ENCODE measurements at places on chromosomes 4 and X. TPM values are rescaled to one million over a fixed set of nuclear protein-coding genes. Genes with fewer than 3 reads are reported as not detected.
A peak's percentile ranks its signal among the peaks of the same experiment; 100 is the strongest.

CYSLTR1 gene
- 1.4 TPM for polyA plus RNA-seq

DNA sequence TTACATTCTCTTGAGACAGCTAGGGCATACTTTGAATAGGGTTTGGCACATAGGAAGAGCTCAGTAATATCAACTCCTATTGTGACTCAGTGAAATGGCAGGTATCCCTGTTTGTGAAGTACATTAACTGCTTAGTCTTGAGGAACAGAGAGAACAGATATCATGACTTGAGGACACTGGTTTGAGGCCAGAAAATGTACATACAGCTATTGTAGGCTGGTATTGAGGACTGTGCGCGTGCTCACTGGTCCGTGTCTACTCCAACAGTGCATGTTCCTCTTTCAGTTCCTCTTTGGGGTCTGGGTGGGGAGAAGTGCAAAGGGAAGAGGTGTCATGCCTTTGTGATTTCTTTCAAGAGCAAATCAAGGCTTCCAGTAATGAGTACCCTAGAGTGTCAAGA lies 34.6 kb upstream of the TBC1D9 start:
- DNase-seq: no peak

GRCh38 chr4:42554072-42554471 lies 102.8 kb downstream of the ATP8A1 start:
- no peak for DNase-seq

DNA sequence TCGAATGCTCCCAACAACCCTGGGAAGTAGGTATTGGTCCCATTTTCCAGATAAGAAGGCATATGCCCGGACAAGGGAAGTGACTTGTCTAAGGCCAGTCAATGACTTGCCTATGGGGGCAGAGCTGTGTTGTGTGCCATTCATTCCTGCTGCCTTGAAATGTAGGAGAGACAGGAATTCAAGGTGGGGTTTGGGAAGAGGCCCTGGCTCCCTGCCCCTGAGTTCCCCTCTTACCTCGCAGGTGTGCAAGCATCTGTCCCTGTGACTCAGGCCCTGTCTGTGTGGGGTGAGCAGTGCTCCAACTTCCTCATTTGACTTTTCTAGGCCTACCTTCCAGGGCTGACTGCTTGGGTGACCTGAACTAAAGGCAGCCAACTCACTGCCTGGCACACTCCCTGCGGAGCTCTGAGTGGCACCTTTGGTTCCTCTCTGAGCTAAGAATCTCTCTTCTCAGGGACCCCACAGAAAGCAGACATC lies 5.1 kb downstream of the EFNB1 start:
- no peak for DNase-seq

- DNase-seq: peak; percentile 37
Measured at GRCh38 chr4:145098675-145099037, 545 bp downstream of the ABCE1 start.

GLUD2 gene
- polyA plus RNA-seq: 4.2 TPM

TRIM2 gene
- 67.8 TPM for polyA plus RNA-seq

DNA sequence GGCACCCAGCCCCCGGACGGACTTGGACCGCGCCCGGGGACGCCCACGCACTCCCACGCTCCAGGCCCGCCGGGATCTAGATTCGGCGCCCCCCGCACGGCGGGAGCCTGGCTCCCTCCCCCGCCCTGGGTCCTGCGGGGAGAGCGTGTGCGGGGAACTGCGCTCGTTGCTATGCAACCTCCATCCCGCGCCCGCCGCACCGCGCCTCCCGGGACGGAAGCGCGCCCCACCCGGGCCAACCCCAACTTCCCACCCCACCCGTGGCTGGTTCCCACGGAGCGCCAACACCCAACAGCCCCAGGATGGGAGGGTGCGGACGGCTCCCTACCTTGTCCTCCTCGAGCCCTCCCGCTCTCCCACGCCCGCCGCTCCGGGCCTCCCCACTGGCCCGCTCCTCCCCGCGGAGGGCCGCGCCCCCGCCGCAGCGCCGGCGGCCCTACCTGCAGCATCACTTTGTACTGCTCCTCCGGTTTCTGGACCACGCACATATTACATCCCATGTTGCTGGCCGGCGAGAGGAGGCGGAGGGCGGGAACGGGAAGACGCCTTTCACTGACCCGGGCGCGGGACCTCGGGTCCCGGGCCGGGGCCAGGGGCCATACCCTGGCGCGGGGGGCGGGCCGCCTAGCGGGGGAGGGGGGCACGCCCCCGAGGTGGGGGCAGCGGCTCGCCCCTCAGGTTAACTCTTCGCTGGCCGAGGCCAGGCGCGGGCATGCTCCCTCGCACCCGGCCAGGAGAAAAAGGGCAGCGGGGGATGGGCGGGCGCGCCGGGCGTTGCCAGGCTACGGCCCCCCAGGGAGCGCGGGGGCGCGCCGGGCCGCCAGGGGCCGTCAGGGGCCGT lies at the start of gene PDZD4:
Gene PDZD4, minus strand, starts transcription at position 746 of the 841 bp plus-strand sequence. Its CDS starts 246 bp downstream, at position 500.
- DNase-seq: no peak

EMCN gene
- polyA plus RNA-seq: 123 TPM

DNA sequence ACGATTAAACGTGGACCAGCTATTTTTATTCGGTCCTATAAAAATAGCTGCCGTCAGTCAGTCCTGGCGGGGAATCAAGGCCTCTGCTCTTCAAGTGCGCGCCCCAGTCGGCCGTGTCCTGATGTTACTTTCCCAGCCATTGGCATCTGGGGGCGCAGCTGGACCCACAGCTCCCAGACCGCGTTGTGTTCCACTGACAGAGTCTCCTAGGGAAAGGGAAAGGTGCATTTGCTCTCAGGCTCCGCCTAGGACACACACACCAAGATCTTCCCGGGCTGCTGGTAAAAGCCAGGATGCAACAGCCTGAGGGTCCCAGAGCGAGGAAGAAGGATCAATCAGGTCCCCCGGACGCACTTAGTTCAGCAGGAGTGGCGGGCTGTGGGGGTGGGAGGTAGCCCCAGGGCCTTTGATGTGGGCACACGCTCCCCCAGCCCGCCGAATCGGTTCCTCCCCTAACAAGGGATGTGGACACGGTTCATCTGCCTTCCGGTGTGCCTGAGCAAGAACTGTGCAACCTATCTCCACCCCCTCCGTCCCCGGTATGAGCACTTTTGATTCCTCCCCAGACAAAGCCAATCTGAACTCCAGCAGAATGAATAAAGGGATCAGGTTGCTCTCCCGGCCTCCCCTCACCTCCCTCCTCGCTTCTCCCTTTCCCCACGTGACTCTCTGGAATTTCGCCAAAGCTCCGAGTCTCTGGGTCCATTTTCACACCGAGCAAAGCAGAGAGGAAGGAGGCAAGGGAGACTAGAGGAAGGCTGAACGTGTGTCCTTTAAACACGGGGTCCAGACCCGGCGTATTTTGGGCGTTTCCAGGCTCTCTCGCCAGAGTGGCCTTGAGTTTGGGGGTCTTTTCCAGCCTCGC lies 626 bp upstream of the FRAS1 start:
- peak; percentile 97 for DNase-seq

GRCh38 chr4:184950117-184950830 lies 68.0 kb upstream of the HELT start:
- no peak for DNase-seq

- DNase-seq: peak; percentile 21
Measured at GRCh38 chrX:50707405-50707804, 106.6 kb downstream of the SHROOM4 start.

GRCh38 chrX:53287493-53288138 lies 6.2 kb upstream of the IQSEC2 start:
- no peak for DNase-seq

DNA sequence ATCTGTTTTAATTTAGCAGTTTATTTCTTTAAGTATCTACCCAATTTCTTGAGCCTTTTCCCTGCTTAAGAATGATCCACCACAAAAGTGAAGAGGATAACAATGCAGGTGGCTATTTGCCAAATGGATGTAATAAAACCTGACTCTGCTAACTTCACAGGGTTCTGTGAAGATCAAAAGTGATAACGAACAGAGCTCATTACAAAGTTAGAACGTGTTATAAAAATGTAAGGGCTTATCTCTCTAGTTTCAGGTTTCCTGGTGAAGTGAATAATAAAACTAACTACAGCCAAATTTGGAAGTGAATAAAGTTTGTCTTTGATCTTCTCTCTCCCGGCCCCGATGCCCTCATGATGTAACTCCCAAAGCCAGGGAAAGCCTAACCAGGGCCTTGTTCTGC lies 497.9 kb downstream of the SMARCA1 start:
- no peak for DNase-seq

DNA sequence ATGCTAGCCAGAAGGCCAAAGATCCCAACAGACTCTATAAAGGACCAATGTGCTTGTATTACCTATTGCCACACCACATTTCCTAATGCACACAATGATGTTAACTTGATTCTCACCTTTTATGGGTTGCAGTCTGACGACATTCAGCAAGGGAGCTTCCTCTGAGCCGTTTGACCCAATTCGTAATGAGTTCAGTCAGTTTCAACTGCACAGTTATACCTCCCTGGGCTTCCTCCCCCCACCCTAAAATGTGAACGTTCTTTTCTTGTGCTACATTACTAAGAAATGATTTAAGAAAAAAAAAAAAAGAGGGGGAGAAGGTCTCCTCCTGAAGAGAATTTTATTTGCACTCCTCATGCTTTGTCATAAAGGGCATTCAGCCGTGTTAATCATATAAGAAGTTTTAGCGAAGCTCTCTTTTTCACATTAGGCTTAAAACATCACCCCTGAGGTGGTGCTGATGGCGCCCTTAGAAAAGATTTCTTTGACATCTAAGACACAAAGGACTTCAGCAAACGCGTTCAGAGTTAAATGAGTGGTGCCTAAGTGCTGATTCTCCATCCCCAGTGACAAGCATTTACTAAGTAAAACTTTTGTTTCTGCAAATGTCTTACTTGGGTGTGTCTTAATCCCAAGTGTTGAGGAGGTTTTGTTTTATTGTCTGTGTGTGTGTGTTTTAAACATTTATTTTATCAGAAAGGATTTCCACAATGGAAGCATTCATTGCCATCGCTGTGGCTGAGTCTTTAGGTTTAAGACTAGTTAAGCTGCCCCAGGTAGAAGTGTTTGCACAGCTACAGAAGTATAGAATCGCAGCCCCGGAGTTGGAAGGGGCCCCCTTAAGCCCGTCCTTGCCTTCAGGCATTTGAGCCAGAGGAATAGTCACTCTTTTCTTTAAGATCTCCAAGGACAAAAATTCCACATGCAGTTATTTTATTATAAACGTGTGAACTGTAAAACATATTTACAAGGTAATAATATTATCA lies 15.2 kb upstream of the GPC3 start:
- no peak for DNase-seq

DNA sequence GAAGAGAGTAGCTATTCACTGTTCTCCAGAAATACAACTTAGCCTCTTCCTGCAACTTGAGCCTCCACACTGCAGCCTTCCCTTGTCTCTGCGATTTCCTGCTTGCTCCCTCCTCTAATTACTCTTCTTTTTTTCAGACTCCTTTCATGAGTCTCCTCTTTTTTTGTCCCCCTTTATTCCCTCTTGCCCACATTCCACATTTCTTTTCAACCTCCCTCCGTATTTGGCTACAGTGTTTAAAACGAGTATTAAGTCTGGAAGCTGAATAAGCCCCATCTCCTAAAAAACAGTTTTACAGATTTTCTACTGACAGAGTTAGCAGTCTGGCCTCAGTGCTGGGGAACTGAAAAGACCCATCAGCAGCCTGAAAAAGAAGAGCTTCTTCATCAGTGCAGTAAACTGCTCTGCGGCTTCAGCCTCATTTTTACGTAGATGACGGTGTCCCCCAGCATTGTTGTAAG lies 141.5 kb downstream of the TENM3 start:
- peak; percentile 17 for DNase-seq

TDO2 gene
- polyA plus RNA-seq: 3.5 TPM

GRCh38 chr4:162010362-162010761 lies 153.4 kb downstream of the FSTL5 start:
- DNase-seq: no peak

PPP2R2C gene
- polyA plus RNA-seq: 0.36 TPM

DNA sequence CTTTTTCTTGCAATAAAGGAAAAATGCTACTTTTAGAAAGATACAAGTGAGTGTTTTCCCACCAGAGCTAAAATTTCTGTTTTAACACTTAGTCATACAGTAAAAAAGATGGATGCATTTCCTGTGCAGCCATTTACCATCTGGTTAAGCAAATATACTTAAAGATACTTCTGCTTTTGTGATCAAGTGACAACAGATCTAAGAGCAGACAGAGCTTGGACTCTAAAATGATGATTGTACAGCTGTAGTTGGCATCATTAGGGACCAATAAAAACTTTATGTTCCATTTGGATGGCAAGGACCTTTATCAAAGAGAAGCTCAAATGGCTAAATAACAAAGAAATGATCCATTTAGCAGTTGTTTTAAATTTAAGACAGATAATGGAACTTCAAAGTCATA lies 270.8 kb downstream of the FSTL5 start:
- no peak for DNase-seq

GRCh38 chr4:167221084-167221483 lies 13.2 kb downstream of the SPOCK3 start:
- no peak for DNase-seq

FHDC1 gene
- 5.1 TPM for polyA plus RNA-seq

DNA sequence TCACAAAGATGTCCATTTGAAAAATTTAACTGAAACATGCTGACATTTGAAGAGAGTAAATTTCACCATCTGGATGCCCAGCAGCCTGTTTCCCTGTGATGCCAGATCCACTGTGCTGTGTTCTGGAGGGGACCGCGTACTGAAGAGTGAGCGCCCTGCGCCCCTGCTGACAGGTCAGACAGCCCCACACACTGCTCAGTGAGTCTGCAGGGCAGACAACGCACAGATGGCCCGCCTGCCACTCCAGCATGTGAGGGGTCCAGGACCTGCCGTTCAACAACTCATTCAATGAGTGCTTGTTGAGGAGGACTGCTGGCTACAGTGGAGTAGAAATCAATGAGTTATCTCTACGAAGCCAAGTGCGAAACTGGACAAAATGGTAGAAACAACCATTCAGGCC lies 49.2 kb downstream of the FGFRL1 start:
- DNase-seq: no peak

HTR2C gene
- 0.71 TPM for polyA plus RNA-seq

GRCh38 chrX:71224098-71224708 lies 1.2 kb downstream of the GJB1 start:
- DNase-seq: no peak

All from renal pelvis (tissue), 12 donors.